ENCODE measurements at places on chromosomes 11 and 22.

GRCh38 chr11:2156416-2157182 is 4.4 kb downstream of the INS start:
- DNase-seq = no peak

GRCh38 chr11:128222245-128222884 is 365.0 kb downstream of the ETS1 start:
- no peak for DNase-seq

- no peak for DNase-seq
Observed at GRCh38 chr11:27076121-27076589, 35.5 kb downstream of the BBOX1 start.

DNA sequence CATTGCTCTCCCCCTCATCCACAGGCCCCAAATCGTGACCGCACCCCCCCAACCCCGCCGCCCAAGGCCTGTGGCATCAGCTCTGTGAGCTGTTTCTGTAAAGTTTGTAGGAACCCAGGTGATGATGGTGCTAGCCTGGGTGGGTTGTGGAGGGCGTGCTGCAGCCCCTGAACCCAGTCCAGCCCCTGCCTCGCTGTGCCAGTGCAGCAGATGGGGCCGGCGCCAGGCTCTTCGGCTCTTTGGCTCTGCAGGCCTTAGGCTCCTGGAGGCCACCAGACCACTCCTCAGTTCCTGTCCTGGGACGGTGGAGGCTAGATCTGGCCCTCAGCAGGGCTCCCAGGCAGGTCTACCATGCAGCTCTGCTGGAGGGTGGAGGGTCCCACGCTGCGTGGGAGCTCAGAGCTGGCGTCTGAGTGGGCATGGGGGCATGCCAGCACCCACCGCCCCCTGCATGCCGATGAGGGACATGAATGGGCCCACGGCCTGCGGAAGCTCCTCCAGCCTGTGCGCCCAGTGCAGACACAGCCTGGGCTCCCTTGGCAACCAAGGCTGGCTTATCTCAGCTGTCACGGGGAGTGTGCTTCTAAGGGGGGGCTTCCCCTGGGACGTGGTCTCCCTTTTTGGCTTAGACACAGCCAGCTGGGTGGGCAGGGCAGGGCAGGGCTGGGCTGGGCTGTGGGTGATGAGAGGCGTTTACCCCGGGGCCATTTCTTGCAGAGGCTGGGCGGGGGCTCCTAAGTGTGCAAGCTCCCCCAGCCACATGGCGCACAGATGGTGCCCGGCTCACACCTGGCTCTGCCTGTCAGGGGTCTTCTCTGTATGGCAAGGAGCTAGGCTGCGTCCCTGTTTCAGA is 1187.6 kb downstream of the BRD1 start:
- DNase-seq = no peak

DNA sequence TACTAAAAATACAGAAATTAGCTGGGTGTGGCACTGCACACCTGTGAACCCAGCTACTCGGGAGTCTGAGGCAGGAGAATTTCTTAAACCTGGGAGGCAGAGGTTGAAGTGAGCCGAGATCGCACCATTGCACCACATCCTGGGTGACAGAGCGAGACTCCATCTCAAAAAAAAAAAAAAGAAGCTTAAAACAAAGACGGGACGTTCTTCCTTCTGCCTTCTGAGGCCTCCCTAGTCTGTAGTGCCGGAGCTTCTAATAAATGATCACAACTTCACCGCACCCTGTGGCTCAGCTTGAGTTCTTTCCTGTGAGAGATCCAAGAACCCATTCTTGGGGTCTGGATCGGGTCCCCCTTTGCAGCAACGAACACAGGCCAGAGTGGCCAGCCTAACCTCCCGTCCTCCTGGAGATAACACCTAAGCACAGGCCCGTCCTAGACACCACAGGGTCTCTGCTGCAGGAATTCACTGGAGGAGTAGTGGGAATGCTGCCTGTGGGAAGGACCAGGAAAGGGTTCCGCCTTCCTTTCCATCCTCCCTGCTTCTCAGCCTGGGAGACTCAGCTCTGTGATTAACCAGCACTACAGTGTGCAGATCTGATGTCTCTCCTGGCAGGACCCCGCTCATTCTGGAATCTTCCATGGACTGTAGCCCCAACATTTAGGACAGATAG is 2.2 kb upstream of the APOBEC3H start:
- no peak for DNase-seq

Data from stimulated activated CD8-positive, alpha-beta memory T cell treated with anti-CD3 and anti-CD28 coated beads, Interleukin-7, amount 100 ng/mL, for 4 hours (primary cell).